Sciatic nerve (tissue), 2 donors: ENCODE measurements at places on chromosomes 4 and X. TPM values are rescaled to one million over a fixed set of nuclear protein-coding genes. Genes with fewer than 3 reads are reported as not detected.
A peak's percentile ranks its signal among the peaks of the same experiment; 100 is the strongest.

- DNase-seq, result no peak
Measured at GRCh38 chrX:84248226-84248625, 60.2 kb upstream of the RPS6KA6 start.

GRCh38 chrX:153866302-153867019, 19.5 kb downstream of the L1CAM start:
- peak; percentile 42 for DNase-seq

MND1 gene
- not detected for total RNA-seq

FAM184B gene
- not detected for total RNA-seq

FGFBP1 gene
- not detected for total RNA-seq

SPOCK3 gene
- total RNA-seq, result not detected

ARHGEF6 gene
- total RNA-seq, result 30.4 TPM

DNA sequence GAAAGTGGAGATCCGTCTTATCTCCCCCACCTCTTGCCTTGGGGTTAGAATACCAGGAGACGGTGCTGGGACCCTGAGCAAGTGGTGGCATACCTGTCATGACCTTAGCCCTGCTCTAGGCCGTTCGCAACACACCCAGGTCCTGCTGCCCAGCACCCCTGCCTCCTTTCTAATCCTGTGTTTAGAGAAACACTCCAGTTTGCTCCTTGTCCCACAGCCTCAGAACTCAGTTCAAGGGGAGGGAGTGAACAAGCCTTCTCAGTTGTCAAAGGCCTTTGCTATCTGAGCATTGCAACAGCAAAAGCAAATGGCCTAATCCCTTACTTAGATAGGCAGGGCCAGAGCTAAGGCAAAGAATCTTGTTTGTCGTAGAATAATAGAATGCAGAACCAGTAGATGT, 67.9 kb downstream of the CHRNA9 start:
- no peak for DNase-seq

GRCh38 chrX:10050481-10050880, 83.3 kb downstream of the CLDN34 start:
- peak; percentile 45 for DNase-seq

DNA sequence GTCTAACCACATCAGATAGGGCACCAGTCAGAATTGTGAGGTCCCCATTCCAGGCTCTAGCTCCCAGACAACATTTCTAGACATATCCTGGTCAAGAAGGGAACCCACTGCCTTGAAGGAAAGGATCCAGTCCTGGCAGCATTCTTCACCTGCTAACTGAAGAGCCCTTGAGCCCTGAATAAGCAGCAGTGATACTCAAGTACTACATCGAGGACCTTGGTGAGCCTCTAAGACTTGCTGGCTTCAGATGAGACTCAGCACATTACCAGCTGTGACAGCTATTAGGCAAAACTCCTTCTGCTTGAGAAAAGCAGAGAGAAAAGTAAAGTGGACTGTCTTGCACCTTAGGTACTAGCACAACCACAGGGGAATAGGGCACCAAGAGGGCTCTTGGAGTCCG, 205.8 kb upstream of the F9 start:
- DNase-seq, result no peak

- no peak for DNase-seq
Measured at GRCh38 chrX:86103061-86103460, 45.2 kb upstream of the DACH2 start.

GRCh38 chrX:69313617-69314290, 148.5 kb upstream of the PJA1 start:
- DNase-seq, result no peak

HTN3 gene
- not detected for total RNA-seq

JCHAIN gene
- 13.3 TPM for total RNA-seq

SHROOM4 gene
- total RNA-seq, result 11.4 TPM

GRCh38 chr4:81405900-81406401, 65.8 kb downstream of the RASGEF1B start:
- no peak for DNase-seq

PSAPL1 gene
- 0.09 TPM for total RNA-seq

DNA sequence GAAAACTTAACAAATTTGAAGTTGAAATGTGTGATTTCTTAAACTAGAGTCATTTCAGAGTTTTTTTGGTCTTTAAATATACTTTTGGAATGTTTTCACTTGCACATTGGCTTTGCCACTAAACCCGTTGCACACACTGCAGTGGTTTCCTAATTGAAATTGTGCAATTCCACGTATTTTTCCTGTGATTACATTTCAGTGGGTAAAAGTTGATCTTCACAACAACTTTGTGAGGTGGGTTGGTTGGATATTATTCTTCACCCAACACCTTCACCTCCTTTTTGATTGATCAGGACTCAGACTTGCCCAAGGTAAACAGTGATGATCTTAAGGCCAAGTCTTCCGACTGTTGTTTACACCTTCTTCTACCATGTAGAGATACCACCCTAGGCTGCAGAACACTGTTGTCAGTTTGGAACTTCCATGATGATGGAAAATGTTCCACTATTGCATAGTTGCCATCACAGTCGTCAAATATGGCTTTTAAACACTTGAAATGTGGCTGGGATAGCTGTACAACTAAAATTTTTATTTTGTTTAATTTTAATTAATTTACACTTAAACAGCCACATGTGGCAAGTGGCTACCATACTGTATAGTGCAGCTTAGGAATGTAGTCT, 13.7 kb downstream of the SEPTIN11 start:
- DNase-seq, result no peak

DNA sequence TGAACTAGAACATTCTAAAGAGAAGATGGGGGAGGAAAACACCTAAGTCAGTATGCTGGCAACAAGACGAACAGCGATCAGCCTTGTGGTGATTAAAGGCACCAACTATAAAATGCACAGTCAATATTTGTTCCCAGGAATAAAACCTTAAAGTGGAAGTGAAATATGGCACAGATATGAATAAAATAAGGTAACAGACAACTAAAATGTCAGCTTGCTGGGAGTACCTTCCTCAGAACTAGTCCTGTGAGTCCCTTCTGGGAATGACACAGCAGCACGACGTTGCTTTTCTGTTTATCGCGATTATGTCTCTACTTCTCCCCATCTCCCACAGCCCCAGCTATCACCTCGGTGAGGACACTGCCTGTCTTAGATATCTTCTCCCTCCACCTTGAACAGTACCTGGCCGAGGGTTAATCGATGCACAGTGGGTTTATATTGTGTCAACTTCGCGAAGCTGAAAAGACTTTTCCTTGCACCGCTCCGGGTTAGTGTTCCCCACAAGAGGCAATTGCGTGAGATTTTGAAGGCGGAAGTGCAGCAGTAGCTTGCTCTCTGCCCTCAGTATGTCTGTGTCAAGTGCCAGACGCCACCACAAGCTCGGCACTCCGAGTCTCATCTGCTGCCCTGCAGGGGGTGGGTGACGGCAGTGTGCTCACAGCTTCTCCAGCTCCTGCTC, 17.4 kb downstream of the MTNR1A start:
- no peak for DNase-seq

UGT2B15 gene
- not detected for total RNA-seq

PABPC4L gene
- total RNA-seq, result 1.9 TPM

PDK3 gene
- 18.7 TPM for total RNA-seq

GUCY2F gene
- total RNA-seq, result not detected

SFRP2 gene
- 126 TPM for total RNA-seq

ATP6AP1 gene
- total RNA-seq, result 59.1 TPM

DNA sequence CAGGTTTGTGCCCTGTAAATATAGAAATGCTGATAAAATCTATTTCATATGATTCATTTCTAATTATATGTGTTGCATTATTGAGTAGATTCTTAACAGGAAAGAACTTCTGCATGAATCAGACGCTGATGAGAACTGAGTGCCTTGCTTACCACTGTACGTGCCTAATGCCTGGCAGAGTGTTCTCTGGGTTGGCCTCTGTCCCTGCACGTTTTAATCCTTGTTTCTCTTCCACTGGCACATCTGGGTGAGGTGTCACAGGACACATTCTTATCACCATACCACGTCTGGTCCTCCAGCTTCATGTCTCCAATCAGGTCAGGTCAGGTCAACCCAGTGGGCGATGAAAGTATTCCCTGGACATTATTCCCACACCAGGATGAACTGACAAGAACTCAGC, 53.6 kb downstream of the KLF3 start:
- no peak for DNase-seq

DNA sequence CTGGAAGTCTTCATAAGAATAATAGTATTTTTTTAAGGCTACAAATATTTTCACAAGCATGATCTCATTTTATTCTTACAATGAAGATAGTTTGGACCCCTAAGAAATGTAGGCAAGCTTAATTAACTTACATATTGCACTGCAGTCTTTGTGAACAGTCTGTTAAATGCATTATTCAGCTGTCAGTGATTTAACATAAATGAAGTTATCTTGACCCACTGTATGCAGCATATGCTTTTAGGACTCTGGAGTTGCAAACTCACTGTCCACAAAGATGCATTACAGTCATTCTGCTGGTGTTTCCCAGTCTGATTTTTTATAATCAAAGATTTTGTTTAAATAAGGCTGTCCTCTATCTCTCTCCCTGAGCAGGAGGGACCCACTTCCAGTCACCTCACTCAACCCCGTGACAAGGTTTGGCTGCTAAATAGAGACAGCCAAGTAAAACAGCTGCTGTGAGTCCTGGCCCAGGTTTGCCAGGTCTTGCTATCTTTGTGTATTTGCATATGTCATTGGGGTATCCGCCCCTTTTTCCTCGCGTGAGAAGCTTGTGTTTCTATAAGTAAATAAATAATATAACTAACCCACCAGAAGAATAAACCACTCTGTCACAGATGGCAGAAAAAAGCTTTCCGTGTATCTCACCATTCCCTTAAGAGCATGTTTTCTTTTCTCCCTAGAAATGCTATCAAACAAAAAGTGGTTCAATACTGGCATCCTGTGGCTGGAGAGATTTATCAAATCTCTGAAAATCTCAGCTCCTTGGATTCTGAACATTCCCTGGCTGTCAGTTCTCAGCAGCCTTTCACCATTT, 67.0 kb downstream of the SLC7A11 start:
- no peak for DNase-seq

GRCh38 chr4:92184566-92184965, 119.2 kb upstream of the GRID2 start:
- DNase-seq, result no peak

DNA sequence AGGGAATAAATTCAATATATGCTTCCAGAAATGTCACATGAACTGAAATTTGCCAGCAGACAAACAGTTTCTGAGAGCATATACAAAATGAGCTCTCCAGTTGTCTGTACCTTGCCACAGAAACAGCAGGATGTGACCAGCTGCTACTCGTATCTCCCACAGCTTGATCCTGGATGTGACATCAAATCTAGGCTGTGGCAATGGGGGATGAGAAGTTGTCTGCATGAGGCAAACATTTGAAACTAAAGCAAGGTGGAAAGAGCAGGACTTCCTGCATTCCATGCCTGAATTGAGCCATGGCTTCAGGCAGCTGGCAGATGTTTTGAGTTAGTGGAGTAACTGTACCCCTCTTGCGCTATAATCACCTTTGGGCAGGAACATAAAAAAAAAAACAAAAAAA, 1724.0 kb downstream of the RPA4 start:
- DNase-seq, result no peak

- no peak for DNase-seq
Measured at GRCh38 chr4:173936861-173937260, 346.6 kb downstream of the FBXO8 start.

DNA sequence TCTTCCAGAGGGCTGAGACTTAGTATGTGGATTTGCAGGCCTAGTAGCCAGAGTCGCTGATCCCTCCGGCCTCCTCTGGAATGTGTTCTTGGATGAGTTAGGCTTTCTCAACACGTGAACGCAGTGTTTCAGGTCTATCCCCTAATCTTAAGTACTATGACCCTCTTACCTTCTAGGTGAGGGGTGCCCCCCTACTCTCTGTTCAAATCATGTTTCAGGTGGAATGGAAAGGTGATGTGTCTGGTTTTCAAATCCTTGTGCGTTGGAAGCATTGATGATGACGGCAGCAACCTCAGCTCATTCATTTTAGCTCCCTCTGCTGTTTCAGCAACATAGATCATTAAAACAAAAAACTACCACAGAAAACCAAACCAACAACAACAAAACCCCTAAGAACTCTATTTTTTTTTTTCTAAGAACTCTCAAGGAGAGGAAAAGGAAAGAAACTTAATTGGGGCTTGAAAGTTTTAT, 56.4 kb downstream of the RWDD4 start:
- DNase-seq, result no peak

PHEX gene
- 0.09 TPM for total RNA-seq

DNA sequence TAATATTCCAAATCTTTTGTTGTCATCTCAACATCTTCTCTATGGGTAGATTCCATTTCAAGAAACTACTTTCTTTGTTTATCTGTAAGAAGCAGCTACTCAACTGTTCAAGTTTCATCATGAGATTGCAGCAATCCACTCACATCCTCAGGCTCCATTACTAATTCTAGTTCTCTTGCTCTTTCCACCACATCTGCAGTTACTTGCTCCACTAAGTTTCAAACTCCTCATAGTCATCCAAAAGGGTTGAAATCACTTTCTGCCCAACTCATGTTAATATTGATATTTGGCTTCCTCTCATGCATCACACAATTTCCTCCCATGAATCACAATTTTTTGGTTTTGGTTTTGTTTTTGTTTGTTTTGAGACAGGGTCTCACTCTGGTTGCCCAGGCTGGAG, 35.7 kb downstream of the ADH5 start:
- DNase-seq, result no peak

- DNase-seq, result no peak
Measured at GRCh38 chrX:1147611-1148515, 64.6 kb downstream of the CRLF2 start.

- DNase-seq, result no peak
Measured at GRCh38 chrX:13418126-13419097, 98.6 kb upstream of the ATXN3L start.

DNA sequence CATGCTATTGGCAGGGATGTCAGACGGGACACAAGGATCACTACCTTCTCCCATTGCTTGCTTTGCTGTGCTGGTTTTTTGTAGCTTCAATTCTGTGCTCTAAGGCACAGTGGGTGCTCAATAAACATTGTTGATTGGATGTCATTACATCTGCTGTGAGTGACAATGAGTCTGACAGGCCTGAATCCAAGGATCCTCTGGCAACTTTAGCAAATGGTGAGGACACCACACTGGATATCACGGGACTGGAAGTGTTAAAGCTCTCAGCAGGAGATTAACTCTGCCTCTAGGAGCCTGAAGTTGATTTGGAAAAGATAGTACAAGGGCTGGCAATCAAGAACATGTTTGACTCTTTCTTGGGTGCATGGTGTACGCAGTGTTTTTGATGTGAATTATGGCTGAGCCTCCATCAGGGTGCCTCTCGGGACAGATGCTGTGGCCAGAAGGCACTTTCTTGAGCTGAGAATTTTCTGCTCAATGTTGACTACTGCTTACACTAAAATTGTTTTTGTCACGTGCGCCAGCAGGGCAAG, 217.9 kb downstream of the ARAP2 start:
- no peak for DNase-seq
